ENCODE measurements at places on chromosomes 7 and 10.
A peak's percentile ranks its signal among the peaks of the same experiment; 100 is the strongest.

DNA sequence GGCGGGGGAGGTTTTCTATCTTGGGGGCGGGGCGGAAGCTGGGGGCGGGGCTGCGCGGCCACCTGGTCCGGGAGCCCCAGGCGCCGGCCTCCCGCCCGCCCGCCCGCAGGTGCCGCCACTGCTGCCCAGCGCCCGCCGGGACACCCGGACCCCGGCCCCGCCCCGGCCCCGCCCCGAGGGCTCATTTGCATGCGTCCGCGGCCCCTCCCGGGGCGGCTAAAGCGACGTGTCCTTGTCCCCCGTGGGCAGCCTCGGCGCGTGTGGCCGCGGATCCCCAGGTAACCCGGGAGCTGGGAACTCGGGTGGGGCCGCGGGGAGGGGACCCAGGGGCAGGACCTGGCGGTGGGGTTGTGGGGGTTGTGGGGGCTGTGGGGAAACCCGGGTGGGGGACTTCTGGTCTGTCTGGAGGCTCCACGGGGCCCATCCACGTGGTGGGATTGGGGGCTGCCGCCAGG is at the start of gene BHLHA15:
BHLHA15 (plus strand) TSS at position 219 of the 455 bp plus-strand sequence. CDS start 871 bp downstream, outside the sequence.
- DNase-seq: no peak

DNA sequence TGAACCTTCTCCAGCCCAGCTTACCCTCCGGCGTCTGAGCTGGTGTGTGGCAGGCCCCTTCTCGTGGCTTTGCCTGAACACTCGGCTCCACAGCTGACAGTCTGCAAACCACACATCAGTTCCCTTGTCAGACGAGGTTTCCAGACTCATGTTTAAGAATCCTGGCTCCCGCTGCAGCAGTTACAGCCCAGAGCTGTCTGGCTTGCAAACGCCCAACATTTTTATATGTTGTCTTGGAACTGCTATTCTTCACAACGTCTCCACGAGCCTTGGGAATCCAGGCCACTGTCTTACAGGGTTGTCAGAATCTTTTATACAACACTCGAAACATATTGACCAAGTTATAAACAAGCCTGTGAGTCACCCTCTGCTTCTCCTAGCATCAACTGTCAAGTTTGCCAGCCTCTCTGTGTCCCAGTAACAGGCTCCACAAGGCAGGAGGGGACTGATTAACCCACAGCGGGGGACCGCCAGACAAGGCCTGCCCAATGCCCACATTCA is 68.1 kb downstream of the TNS3 start:
- peak; percentile 78 for DNase-seq

DNA sequence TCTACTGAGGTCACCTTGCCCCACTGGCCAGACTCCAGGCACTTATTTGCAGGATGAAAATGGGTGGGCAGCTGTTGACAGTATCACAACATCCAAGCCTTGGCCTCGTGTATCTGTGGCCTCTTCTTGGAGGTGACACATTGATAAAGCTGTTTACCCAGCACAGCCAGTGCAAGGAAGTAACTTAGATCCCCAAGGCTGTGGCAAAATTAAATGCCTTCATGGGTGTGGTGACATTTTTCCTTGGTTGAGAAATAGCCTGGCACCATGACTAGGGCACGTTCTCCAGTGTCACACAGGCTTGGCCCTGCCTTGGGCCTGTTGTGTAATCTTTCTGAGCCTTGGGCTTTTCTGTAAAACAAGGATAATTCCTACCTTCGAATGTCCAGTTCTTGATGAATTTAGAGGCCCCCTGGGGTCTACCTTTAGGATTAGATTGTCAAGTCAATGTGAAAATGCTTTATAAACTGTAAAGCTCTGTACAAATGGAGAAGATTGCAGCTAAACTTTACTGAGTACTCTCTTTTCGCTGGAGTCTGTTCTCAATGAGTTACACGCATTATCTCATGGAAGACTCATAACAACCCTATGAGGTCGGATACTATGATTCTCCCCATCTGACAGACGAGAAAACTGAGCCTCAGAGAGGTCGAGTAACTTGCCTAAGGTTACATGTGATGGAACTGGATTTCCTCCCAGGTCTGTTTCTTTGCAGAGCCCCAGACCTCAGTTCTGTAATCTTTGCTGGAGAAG is 46.7 kb upstream of the LOXL4 start:
- peak; percentile 82 for DNase-seq

- DNase-seq: no peak
Observed at GRCh38 chr10:10294881-10295529, 722.7 kb upstream of the CELF2 start.

GRCh38 chr7:129169686-129170440 is 18.6 kb upstream of the SMO start:
- DNase-seq: no peak

DNA sequence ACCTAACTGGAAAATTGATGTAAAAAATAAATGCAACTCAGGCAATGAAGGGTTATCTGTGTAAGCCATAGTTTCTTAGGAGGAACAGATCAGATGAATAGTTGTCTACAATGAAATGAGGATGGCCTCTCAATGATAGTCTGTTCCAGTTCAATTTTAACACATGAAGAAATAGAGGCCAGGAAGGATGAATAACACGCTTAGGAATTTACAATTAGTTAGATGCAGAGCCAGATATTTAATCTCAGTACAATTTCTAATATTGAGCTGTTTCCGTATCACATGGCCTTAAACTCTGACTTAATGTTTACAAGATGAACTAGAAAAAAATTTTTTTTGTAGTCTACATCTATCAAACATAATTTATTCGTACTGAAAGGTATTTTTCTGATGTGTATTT is 176.6 kb downstream of the GALNT11 start:
- peak; percentile 60 for DNase-seq

DNA sequence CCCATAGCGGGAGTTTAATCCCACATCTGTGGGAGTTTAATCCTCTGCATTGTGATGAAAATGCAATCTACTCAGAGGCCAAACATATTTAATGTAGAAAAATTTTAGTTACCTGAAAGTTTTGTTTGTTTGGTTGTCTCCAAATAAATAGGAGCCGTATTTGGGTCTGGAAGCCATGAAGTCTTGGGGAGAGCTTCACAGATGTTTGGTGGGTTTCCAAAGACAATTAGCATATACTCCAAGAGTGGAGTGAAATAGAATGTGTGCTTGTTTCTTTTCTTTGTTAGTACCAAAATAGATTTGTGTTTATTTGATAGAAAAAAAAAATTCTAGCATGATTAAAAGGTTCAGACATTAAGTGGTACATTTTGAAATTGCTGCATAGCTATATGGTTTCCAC is 50.9 kb downstream of the ANK3 start:
- DNase-seq: no peak

- DNase-seq: no peak
Observed at GRCh38 chr10:104796823-104797222, 155.7 kb downstream of the SORCS3 start.

DNA sequence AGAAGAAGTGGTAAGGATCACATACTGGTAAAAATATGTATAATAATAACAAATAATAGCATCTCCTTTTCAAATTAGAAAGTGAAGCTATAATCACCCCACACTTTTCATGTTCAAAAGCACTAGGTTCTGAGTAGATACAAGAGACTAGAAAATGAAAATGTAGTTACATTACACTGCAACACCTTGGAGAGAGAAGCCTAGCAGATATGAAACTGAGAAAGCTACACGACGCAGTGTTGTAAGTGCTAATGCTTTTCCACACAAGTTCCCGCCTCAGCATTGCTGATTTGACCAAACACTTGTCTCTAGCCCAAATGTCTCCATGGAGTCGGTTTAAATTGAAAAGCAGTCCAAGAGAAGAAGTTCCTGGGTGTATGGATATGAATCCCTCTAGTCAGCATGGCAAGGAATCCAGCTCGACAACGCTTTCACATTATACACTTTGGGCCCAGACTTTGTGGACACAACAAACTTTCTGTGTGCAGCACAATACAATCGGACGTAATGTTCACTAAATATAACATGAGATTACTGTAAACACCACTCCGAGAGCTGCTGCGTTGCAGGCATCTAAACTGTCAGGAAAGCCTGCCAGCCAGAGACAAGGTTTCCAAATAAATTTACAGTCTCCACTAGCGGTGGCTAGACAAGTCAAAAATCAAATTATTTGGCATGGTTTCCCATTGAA is 1.7 kb downstream of the PDE1C start:
- no peak for DNase-seq

DNA sequence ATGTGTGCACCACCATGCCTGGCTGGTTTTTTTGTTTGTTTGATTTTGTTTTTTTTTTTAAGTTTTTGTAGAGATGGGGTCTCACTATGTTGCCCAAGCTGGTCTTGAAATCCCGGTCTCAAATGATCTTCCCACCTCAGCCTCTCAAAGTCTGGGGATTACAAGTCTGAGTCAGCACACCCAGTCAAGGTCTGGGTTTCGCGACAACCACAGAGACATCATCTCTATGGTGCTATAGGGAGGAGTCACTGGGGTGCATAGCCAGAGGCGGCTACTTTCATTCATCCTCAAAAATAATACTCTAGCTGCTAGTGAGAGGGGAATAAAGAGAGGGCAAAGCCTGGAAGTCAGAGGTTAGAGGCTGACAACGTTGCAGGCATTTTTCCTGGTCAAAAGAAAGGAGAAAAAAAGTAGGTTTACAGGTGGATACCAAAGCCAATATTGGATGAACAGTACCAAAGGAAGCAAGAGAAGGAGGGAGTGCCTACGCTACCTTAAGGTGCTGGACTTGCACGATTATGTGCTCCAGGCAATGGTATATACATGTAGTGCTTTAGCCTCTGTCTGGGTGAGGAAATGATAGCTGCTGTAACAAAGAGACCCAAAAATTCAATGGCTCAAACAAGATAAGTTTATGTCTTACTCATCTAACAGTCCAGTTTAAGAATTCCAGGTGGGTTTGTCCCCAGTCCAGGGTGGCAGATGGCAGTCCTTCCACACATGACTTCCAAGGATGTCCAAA is 178.3 kb downstream of the SKIDA1 start:
- DNase-seq: peak; percentile 59

DNA sequence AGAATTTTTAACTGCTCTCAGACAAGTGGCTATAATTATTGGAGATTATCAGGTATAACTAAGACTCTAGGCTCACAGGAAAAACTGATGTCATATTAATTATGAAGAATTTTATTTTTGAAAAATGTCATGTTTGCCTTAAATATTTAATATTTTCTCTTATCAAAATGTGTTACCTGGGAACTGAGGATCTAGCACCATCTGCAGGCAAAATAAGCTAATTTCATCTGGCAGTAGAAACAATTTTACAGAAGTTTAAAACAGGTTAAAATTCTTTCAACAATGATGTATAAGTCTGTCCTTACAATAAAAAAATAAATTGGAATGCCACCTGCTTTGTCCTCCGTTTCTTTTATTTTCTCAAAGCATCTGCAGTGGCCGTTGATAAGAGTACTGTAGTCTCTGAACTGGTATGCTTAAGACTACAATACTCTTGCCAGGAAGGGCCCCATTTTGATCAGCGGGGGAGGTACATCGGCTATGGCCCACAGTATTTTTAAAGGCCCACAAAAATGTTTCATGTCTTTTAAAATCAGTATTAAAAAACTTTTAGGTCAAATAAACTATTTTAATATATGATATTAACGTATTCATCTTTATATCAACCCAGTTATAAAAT is 81.3 kb downstream of the VWDE start:
- DNase-seq: peak; percentile 16

DNA sequence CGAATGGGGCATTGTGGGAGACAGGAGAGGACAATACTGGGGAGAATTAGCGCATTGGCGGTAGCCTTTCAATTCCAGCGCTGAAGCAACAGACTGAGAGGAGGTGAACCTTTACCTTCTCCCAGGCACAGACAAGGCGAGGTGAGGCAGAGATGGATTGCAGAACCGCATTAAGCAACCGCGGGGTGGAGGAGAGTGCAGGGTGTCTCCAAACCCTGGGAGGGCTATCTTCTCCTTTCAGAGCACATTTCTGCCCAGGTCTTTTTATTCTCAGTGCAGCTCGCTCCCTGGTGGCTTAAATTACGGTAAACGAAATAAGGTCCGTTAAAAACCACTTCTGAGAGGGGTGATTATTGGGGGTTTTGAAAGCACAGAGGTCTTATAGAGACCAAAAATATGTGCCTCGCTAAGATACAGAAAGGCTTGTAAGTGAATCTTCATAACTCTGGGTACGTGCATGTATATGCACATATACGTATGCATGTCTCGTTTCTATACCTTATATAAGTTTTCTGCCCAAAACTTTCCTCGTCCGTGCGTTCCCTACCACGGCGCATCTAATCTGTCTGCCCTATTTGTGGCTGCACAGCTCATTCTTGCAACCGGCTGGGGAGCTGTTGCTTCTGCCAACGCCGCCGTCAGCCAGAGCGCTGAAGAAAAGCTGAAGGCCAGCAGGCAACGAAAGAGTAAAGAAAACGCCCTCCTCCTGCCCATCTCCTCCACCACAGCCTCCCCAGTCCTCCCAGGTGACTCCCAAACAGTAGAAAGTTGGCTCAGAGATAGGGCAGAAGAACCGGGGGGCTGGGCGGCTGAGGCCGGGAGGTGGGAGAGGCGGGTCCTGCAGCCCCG is 895 bp upstream of the ZNF804B start:
- DNase-seq: no peak

- DNase-seq: peak; percentile 82
Observed at GRCh38 chr10:52486840-52487611, 172.9 kb downstream of the DKK1 start.

GRCh38 chr7:52472006-52472620 is 563.3 kb upstream of the POM121L12 start:
- no peak for DNase-seq

GRCh38 chr7:143733876-143734275 is 23.6 kb downstream of the CTAGE6 start:
- no peak for DNase-seq

DNA sequence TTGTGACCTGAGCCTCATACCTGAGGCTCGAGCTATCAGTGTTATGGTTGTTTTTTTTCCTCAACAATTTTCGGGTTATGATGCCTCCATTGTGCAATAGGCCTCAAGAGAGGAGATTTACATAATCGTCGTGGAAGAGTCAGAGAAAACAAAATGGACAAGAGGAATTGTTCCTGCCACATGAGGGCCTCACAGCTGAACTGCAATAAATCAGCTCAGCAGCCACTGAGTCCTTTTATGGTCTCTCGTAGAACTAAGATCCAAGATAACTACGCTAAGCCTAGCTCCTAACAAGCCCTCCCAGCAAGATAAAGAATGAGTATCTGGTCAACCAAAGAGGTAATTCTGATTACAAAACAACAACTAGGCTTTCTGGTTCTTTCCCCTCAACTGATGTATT is 336.8 kb downstream of the WDR11 start:
- no peak for DNase-seq

- DNase-seq: no peak
Observed at GRCh38 chr7:128166603-128167041, 74.5 kb upstream of the LEP start.

- peak; percentile 4 for DNase-seq
Observed at GRCh38 chr7:96649981-96650380, 59.7 kb downstream of the SEM1 start.

- no peak for DNase-seq
Observed at GRCh38 chr7:47809387-47809786, 138.9 kb downstream of the PKD1L1 start.
